ENCODE measurements at places on chromosomes 7 and 10.

DNA sequence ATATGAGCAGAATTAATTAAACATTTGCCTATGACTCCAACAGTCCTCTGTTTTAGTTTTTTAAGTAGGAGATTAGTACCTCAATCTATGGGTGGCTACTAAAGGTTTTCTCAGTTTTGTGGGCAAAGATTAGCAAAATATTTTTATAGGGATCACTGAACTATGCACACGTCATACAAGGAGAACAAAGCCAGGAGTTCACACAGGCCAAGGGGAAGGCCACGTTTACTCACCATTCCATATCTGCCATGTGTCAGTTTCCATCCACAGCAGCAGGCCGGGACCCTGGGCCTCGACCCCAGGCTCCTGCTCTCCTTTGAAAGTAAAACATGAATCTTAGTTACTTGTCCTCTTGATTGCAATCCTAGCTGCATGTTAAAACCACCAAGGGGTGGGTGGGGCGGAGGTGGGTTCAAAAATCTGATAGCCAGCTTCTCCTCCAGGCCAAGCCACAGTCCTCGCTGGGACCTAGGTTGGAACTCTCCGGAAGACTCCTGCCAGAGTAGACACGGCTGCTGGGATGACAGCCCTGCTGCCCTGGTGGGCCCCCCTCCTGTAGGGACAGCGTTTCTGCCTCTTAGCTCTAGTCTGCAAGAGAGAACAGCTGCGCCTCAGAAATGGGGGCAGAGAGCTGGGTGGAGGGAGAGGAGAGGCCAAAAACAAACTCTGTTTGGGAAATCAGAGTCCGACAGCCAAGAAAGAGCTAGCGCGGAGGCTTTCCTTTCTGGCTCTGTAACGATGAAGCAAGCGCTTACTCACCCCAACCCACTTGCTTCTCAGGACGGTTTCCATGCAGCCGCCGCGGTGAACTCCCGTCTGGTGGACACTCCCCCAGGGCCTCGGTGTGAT, 35.6 kb downstream of the PITRM1 start:
- DNase-seq = no peak

- DNase-seq = no peak
Measured at GRCh38 chr10:99984211-99985034, 25.3 kb downstream of the DNMBP start.

- DNase-seq = no peak
Measured at GRCh38 chr10:68224810-68225209, 7.1 kb downstream of the ATOH7 start.

GRCh38 chr10:77175631-77176222, 461.9 kb downstream of the KCNMA1 start:
- no peak for DNase-seq

DNA sequence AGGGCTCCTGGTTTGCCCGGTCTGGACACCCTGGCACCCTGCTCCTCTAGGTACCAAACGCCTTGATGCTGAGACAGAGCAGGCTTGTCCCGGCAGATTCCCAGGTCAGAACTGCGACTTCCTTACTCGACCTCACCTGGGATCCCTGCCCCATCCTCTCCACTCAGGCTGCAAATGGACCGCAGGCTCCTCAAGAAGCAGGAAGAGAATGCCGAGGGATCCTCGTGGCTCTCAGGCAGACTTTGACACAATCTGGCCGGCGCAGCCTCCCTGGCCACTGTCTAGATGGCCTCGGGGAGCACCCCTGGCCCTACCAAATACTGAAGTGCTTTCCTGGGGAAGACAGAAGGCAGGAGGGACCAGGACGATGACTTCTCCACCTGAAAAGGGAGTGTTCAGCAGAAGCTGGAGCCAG, 421 bp upstream of the NODAL start:
- no peak for DNase-seq

GRCh38 chr10:44374155-44374554, 10.7 kb downstream of the CXCL12 start:
- DNase-seq = no peak

DNA sequence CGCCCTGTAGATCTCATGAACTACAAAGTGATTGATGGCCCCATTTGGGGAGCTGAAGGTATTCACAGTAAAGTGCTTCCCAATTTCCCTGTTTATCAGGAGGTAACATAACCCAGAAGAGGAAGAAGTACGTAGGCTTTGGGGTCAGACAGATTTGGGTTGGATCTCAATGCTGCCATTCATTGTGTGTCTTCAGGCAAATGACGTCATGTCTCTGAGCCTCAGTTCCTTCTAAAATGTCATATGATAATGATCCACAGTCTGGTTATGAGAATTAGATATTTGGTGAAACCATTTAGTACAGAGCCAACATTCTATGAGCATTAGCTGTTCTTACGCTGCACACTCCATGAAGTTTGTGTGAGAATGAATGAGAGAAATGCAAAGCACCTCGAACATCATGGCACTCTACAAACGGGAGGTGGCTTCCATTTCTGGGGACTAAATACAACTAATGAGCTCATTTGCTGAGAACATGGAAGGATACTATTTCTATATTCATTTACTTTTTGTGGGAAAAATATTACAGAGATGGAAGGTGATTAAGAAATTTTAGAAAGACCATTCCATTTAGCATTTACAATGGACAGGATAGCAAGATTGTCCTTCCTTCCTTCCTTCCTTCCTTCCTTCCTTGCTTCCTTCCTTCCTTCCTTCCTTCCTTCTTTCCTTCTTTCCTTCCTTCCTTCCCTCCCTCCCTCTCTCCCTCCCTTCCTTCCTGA, 13.8 kb upstream of the JCAD start:
- DNase-seq = no peak

DNA sequence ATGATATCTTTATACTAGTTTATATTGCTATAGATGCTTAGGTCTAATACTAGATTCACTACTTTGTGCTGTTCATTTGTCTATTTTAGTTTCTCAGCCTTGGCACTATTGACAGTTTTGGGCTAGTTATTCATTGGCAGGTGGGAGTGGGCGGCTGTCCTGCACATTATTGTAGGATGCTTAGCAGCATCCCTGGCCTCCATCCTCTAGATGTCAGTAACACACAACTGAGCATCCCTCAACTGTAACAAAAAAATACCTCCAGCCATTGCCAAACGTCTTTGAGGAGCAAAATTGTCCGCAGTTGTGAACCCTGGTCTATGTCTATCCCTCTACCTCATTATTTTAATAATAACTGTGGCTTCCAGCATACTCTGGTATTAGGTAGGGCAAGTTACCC, 34.4 kb upstream of the PNLIP start:
- DNase-seq = no peak

DNA sequence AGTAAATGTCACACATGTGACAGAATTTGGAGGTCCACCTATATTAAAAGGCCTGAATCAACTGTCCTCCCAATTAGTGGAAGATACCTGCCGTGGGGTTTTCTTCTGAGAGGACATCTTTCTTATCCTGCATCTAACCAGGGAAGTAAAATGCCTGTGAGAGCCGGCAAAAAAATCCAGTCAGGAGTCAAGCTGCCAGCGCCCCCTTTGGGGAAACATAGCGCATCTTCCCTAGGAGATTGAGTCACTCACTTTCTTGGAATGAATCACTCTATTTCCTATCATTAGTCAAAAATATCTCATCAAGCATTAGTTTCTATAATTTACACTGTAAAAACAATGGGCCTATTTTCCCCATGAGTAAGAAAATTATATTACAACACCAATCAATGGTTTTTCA, 66.4 kb upstream of the ANK3 start:
- no peak for DNase-seq

GRCh38 chr7:55517191-55517633, 55.1 kb downstream of the VOPP1 start:
- peak; percentile 14 for DNase-seq

- no peak for DNase-seq
Measured at GRCh38 chr7:86969865-86970264, 89.6 kb downstream of the ELAPOR2 start.

- DNase-seq = no peak
Measured at GRCh38 chr10:93516006-93516380, 19.6 kb downstream of the CEP55 start.

GRCh38 chr10:29635711-29636144, 957 bp upstream of the SVIL start:
- DNase-seq = no peak

DNA sequence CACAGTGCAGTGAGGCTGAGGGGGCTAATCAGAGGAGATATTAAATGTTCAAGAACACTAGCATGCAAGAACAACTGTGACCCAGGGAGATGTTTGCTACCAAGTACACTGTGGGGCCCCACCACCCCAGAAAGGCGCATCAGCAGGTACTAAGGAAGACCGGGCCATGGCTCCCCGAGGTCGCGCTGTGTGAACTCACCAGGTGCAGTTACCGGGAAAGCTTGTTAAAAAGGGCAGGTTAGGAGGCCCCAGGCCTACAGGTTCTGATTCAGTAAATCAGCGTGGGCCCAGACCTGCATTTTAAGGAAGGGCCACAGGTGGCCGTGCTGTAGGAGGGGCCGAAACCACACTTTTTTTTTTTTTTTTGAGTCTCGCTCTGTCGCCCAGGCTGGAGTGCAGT, 54.6 kb downstream of the TMEM209 start:
- DNase-seq = no peak

DNA sequence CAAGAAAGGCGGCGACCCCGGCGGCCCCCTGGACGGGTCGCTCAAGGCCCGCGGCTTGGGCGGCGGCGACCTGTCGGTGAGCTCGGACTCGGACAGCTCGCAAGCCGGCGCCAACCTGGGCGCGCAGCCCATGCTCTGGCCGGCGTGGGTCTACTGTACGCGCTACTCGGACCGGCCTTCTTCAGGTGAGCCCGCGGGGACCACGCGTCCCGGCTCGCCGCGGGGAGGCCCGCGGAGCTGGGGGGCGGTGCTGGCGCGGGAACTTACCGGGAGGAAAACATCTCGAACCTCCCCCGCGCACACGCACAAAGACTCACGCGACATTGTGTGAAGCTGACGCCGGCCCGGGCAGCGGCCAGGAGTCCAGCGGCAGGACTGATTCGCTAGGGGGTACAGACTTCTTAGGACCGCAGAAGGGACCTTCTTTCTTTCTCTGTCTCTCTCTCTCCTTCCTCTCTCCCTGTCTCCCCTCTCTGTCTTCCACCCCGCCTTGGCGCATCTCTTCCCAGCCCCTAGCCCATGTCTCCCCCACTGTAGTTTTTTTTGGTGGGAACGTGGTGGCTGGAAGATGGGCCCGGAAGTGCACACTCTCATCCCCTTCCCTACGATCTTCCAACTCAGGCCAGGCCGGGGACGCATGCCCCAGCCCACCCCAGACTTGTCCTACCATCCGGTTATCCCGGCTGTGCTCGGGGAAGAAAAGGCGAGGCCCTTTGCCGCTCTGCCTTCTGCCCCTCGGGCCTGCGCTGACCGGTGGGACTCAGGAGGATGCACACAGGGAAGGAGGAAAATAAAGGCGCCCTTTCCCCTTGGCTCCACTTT, 1.2 kb downstream of the EN2 start:
- no peak for DNase-seq

DNA sequence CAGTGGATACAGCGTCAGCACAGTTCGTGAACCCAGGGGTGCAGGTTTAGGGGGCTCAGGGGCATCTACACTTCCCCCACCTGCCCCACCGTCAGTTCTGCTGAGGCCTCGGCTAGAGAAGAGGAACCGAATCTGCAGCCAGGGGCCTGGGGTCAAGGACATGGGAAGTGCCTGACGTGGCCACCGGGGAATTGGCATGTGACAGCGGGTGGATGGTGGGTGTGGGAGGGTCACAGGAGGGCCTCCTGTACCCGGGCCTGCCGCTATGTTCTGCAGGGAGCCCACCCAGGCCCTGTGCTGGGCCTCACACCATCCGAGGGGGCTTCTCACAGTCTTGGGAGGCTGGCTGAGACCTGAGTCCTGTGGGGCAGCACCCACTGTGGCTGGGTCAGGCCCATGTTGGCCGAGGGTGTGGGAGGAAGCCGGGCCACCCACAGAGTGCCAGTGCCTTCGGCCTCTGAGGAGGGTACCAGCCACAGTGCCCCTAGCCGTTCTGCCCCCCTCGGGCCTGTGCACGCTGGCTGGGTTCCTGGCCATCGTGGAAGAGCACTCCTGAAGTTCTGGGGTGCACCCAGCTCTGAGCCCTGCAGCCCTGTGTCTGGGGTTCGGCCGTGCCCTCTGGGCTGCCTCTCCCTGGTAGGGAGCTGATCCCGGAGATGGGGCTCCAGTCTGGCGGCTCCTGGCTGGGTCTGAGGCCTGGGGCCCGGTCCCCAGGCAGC, 5.9 kb downstream of the TTYH3 start:
- DNase-seq = no peak

- no peak for DNase-seq
Measured at GRCh38 chr7:19392246-19392645, 247.0 kb upstream of the FERD3L start.

GRCh38 chr10:1738950-1739349, 1.6 kb upstream of the ADARB2 start:
- no peak for DNase-seq

DNA sequence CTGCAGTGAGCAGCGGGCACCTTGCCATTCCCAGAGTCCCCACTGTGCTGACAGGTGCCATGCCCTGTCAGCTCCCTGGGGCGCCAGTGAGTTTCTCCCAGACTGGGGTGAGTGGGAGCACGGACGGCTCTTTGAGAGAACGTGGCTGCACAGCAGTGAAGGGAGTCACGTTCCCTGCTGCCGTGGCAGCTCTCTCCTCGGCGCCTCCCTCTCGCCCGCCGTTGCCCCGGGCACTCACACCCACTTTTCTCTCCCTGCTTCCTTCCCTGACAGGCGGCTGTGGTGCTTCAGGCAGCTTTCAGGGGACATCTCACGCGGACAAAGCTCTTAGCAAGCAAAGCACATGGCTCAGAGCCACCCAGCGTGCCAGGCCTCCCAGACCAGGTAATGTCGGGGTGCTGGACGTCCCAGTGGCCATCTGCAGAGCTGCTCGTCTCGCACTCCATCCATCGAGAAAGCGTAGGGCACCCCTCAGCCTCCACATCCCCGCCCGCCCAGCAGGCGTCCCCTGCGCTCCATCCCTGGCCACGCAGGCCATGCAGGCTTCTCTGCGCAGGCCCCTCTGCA, 27.1 kb upstream of the TTYH3 start:
- DNase-seq = no peak

GRCh38 chr7:151346-152050, 40.9 kb upstream of the FAM20C start:
- no peak for DNase-seq

- peak; percentile 74 for DNase-seq
Measured at GRCh38 chr10:71319042-71319799, at the start of gene SLC29A3. Gene SLC29A3 (plus strand): TSS chr10:71319259. CDS start chr10:71319310, 51 bp downstream.

GRCh38 chr7:133167300-133167699, 85.4 kb upstream of the CHCHD3 start:
- no peak for DNase-seq

DNA sequence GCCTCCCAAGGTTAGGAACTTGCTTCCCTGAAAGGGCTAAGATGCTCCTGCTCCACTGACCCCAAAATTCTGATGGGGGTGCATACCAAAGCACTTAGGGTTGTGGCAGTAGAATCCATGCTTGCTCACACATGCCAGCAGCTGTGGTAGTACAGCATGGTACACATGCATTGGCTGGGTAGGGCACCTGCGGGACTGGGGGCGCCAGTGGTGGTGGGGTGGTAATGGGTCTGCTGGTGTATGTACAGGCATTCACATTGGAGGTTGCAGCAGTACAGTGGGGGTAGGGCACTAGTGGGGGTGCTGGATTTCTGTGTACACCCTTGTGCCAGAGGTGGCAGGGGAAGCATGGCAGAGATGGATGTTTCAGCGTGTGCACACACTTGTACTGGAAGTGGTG, 72.3 kb upstream of the TAS2R16 start:
- DNase-seq = no peak

- DNase-seq = no peak
Measured at GRCh38 chr7:19112274-19113001, 5.0 kb downstream of the TWIST1 start.
